Stomach (tissue), 19 donors: ENCODE measurements at places on chromosomes 13 and 19. TPM values are rescaled to one million over a fixed set of nuclear protein-coding genes. Genes with fewer than 3 reads are reported as not detected.

DNA sequence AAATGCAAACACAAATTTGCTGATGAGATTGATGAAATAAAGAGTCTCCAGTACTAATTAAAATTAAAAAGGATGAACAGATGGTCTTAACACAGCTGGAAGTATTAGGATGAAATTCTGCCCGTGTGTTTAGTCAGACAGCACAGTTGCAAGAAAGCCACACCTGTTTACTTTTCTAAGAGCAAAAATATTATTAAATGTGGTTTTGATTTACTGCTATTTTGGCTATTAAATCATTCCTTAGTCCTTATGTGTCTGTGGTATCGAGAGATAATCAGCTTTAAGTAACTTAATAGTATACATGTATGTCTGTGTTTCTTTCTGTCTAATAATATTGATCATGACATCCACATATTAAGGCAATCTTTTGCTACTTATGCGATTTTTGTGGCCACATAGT, 494.9 kb downstream of the GPC6 start:
- no peak overlapping the region for H3K27ac ChIP-seq
- no peak for DNase-seq
- H3K27me3 ChIP-seq: no peaks in the 10 kb centered on the region
- no peaks in the 10 kb centered on the region for H3K4me1 ChIP-seq

- no peak overlapping the region for H3K4me3 ChIP-seq
- peak overlapping the region; percentile 70 for H3K27ac ChIP-seq
- peaks cover 48% of the 10 kb centered on the region for H3K4me1 ChIP-seq
- DNase-seq: peak; percentile 73
- no peaks in the 10 kb centered on the region for H3K36me3 ChIP-seq
Observed at GRCh38 chr13:110546926-110547325, 14.6 kb downstream of the RAB20 start.

Gene ZNF136
- total RNA-seq: 0.58 TPM

DNA sequence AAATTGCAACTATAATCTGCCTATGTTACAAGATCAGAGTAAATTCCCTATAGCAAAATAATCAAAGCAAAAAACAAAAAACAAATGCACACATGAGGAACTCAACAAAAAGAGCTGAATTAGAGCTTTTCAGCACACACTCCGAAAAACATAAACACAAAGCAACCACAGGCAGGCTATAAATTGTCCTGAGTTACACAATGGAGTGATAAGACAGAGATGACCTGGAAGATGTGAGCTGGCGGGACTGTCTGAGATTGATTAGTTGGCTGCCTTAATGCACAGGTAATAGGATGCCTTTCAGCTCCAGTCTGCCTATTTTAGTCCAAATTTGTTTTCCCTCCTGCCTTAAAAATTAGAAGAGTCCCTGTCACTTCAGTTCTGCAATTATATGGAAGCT, 159.0 kb upstream of the FNDC3A start:
- H3K36me3 ChIP-seq: no peaks in the 10 kb centered on the region
- H3K4me1 ChIP-seq: peaks cover 21% of the 10 kb centered on the region
- no peaks in the 10 kb centered on the region for H3K27me3 ChIP-seq
- no peak overlapping the region for H3K27ac ChIP-seq
- DNase-seq: no peak
- H3K4me3 ChIP-seq: no peak overlapping the region

- H3K27me3 ChIP-seq: peaks cover 20% of the 10 kb centered on the region
- no peaks in the 10 kb centered on the region for H3K36me3 ChIP-seq
- H3K27ac ChIP-seq: no peak within 1 kb of the TSS
- DNase-seq: no peak
- no peaks in the 10 kb centered on the region for H3K4me1 ChIP-seq
- H3K4me3 ChIP-seq: no peak within 1 kb of the TSS
Observed at GRCh38 chr19:50790396-50790795, at the start of gene ACP4. ACP4 (plus strand) TSS chr19:50790415; CDS start chr19:50790415, 0 bp downstream.

Gene PINLYP
- 18.7 TPM for total RNA-seq

DNA sequence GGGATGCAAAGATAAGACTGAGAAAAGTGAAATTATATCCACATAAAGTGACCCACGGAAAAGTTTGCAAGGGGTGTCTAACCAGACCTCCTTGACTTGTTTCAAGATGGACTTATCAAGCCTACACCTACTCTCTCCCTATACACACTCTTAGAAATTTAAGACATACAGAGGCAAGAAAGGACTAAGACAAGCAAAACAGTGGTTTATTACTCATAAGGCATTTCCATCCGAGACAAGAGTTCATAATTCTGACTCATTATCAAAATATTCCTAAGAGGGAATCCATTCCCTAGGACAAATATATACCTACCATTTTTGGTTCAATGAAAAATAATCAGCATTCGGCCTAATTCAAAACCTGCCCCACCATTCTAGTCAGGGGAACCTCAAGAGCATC, 232.6 kb upstream of the GPC6 start:
- H3K36me3 ChIP-seq: no peaks in the 10 kb centered on the region
- H3K4me3 ChIP-seq: no peak overlapping the region
- DNase-seq: no peak
- no peaks in the 10 kb centered on the region for H3K4me1 ChIP-seq

DNA sequence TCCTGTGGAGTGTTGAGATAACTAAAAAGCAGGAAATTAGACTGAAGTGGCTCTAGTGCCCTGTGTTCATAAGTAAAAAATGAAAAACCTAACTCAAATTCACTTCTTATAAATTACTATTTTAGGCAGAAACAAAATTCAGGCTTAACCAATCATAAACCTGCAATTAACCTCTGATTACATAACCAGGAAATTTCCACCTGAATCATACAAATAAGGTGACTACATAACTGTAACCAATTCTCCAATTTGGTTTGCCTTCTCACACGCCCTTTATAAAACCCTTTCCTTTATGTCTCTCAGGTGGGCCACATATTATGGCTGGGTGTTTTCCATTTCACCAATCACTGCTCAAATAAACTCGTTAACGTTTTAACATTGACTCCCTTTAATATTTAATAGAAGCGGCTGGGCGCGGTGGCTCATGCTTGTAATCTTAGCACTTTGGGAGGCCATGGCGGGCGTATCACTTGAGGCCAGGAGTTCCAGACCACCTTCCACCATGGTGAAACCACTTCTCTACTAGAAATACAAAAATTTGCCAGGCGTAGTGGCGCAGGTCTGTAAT, 22.9 kb upstream of the ZNF724 start:
- peak overlapping the region; percentile 89 for H3K27ac ChIP-seq
- peaks cover 4% of the 10 kb centered on the region for H3K36me3 ChIP-seq
- H3K4me3 ChIP-seq: peak overlapping the region; percentile 75

- no peaks in the 10 kb centered on the region for H3K36me3 ChIP-seq
- no peaks in the 10 kb centered on the region for H3K4me1 ChIP-seq
- no peak overlapping the region for H3K27ac ChIP-seq
- H3K27me3 ChIP-seq: no peaks in the 10 kb centered on the region
- no peak overlapping the region for H3K4me3 ChIP-seq
- no peak for DNase-seq
Observed at GRCh38 chr13:46310066-46310465, 77.0 kb downstream of the RUBCNL start.

DNA sequence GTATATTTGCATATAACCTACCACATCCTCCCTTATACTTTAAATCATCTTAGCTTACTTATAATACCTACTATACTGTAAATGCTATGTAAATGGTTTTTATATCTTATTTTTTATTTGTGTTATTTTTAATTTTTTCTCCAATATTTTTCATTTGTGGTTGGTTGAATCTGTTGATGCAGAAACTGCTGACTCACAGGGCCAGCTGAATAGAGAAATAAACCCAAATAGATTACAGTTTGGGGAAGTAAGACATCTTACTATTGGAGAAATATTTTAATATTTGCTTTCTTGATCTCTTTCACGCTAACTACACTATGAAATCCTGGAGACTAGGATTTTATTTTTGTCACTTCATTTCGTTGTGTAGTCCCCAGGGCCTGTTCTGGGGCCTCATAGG, 7.1 kb downstream of the SMAD9 start:
- no peak overlapping the region for H3K27ac ChIP-seq
- DNase-seq: no peak
- peaks cover 9% of the 10 kb centered on the region for H3K27me3 ChIP-seq
- peaks cover 21% of the 10 kb centered on the region for H3K4me1 ChIP-seq
- no peak overlapping the region for H3K4me3 ChIP-seq
- no peaks in the 10 kb centered on the region for H3K36me3 ChIP-seq

DNA sequence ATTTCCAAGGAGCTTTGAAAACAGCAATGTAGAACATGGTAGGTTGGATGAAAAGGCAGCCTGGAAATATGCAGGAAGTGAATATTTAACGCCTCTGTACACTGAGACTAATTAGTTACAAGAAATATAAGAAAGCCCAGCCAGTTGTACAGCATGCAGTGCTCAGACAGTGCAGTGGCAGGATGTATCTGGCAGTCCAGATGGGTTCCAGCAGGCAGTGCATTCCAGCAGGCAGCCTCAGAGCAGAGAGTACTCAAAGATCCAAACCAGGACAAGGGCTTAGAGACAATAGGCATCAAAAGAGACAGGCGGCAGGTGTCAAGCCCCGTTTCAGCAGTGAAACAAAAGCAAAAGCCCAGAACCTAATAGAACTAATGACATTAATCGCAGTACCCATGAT, 2776.3 kb downstream of the PCDH9 start:
- H3K36me3 ChIP-seq: no peaks in the 10 kb centered on the region
- H3K4me3 ChIP-seq: no peak overlapping the region
- no peaks in the 10 kb centered on the region for H3K27me3 ChIP-seq
- H3K4me1 ChIP-seq: no peaks in the 10 kb centered on the region

DNA sequence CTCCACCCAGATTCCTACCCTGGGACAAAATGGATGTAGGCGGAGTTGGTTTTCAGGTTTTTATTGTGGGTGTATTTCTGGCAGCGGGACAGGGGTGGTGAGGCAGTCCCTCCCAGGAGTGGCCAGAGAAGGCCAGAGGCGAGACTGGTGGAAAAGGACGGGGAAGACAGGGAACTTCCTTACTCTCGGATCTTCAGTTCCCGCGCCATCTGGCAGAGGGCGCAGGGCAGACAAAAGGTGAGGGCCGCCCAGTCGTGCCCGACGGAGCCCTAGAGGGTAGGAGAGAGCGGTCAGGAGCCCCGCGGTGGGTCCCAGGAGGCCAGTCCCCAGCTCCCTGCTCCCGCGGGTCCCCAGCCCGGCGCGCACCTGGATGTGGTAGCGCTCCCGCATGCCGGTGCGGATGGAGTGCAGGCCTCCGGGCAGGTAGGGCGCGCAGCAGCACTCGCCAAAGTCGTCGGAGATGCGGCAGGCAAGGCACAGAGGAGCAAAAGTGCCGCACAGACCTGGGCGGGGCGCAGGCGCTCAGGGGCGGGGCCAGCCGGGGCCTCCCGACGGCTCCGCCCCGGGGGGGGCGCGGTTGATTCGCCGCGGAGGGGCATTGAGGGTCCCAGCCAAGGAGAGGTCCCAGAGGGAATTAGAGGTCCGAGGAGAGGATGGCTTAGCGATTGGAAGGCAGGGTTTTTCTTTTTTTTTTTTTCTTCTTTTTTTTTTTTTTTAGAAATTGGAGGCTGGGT, 3.0 kb downstream of the CNFN start:
- peak overlapping the region; percentile 56 for H3K27ac ChIP-seq
- peak; percentile 71 for DNase-seq
- H3K4me1 ChIP-seq: peaks cover 11% of the 10 kb centered on the region
- H3K27me3 ChIP-seq: peaks cover 91% of the 10 kb centered on the region
- H3K4me3 ChIP-seq: peak overlapping the region; percentile 37

- H3K36me3 ChIP-seq: no peaks in the 10 kb centered on the region
- peaks cover 13% of the 10 kb centered on the region for H3K4me1 ChIP-seq
- no peak for DNase-seq
- H3K4me3 ChIP-seq: no peak overlapping the region
- no peaks in the 10 kb centered on the region for H3K27me3 ChIP-seq
- H3K27ac ChIP-seq: no peak overlapping the region
Observed at GRCh38 chr13:97135883-97136282, 86.2 kb upstream of the MBNL2 start.

GRCh38 chr19:23283925-23284324, 33.7 kb upstream of the ZNF724 start:
- H3K27ac ChIP-seq: no peak overlapping the region
- no peaks in the 10 kb centered on the region for H3K36me3 ChIP-seq
- H3K4me3 ChIP-seq: no peak overlapping the region
- no peaks in the 10 kb centered on the region for H3K27me3 ChIP-seq

Gene IGFL3
- total RNA-seq: not detected

DNA sequence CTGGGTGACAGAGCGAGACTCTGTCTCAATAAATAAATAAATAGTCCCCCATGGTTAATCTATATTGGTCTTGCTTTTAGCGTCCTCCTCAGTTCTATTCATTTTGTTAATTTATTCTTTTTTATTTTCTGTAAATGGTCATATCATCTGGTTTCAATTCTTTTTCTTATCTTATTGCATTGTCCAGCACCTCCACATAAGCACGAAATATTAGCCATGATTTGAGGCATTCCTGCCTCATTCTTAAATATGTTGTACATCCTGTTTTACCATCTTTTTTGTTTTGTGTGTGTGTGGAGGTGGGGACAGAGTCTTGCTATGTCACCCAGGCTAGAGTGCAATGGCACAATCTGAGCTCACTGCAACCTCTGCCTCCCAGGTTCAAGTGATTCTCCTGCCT, 24.6 kb upstream of the CCDC124 start:
- no peak overlapping the region for H3K27ac ChIP-seq
- H3K4me1 ChIP-seq: no peaks in the 10 kb centered on the region
- H3K4me3 ChIP-seq: no peak overlapping the region
- H3K27me3 ChIP-seq: no peaks in the 10 kb centered on the region
- no peak for DNase-seq

- no peaks in the 10 kb centered on the region for H3K36me3 ChIP-seq
- no peak overlapping the region for H3K4me3 ChIP-seq
- DNase-seq: no peak
- no peaks in the 10 kb centered on the region for H3K27me3 ChIP-seq
- H3K4me1 ChIP-seq: no peaks in the 10 kb centered on the region
Observed at GRCh38 chr13:113402471-113403254, 38.7 kb upstream of the GRTP1 start.

DNA sequence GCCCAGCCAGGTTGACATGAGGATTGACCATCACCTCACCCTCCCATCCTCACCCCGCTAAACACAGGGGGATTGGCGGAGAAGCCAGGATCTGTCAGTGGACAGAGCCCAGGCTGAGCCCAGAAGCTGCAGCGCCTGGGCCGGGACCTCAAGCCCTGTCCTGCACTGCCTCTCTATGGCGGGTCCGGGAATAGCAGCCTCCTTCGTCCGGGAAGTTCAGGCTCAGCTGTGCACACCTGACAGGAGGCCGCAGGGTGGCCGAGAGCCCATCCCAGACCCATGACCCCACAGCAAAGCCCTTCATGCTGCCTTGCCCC, 67.8 kb downstream of the SPACA7 start:
- H3K27ac ChIP-seq: no peak overlapping the region
- DNase-seq: peak; percentile 87
- no peaks in the 10 kb centered on the region for H3K36me3 ChIP-seq
- H3K4me3 ChIP-seq: no peak overlapping the region

Gene ZNF560
- not detected for total RNA-seq

DNA sequence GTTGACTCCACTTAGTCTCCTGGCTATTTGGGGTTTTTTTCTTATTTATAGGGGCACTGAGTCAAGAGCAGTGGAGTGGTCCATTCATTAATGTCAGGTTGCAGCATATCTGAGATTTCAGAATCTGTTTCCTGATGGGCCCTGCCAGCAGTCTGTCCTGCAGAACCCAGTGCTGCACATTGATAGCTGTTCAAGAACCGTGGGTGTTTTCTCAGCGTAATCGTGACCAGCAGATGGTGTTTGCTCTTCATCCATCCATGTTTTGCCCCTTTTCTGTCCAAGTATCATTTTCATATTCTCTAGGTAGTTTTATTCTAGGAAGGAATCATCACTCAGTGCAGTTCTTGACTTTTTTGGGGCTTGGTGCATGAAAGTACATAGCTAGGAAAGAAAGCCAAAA, 166.5 kb downstream of the ATP8A2 start:
- no peaks in the 10 kb centered on the region for H3K27me3 ChIP-seq
- no peak for DNase-seq
- H3K36me3 ChIP-seq: no peaks in the 10 kb centered on the region

- H3K27ac ChIP-seq: no peak overlapping the region
- H3K4me3 ChIP-seq: no peak overlapping the region
- H3K4me1 ChIP-seq: peaks cover 9% of the 10 kb centered on the region
- DNase-seq: no peak
- peaks cover 8% of the 10 kb centered on the region for H3K27me3 ChIP-seq
- peaks cover 4% of the 10 kb centered on the region for H3K36me3 ChIP-seq
Observed at GRCh38 chr19:35284153-35285094, 2.1 kb downstream of the HAMP start.
